ENCODE measurements at places on chromosomes 7 and 10. TPM values are rescaled to one million over a fixed set of nuclear protein-coding genes. Genes with fewer than 3 reads are reported as not detected.

DNA sequence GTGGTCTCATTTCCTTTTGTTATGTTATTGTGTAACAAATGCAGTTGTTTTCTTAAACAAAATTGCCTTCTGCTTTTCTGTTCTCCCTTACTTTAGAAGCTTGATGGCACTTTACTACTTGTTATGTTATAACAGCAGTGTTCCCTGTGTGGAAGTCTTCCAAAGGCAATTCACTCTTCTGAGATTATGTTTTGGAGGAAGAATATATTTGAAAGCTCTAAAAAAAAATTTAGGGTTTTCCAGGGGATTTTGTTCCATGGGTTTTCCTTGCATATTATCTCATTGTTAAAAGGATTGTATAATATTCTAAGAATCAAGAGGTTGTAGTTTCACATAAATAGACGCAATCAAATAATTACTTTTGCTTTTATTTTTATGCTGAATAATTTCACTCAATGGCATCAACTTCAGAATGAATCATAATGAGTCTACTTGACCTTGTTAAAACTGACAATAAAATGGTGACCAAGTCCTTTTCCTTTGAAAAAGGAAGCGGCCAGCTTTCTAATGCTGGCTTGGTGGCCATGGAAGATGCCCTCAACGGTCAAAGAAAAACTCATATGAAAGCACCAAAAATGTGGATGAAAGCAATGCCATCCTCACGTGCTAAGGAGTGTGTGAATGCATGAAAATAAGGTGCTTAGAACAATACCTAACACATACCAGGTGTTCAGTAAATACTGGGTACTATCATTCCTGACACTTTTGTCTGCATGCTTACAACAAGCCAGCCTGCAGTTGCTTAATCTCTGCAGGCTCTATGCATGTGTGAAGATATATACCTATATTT lies 92.4 kb upstream of the KLF6 start:
- DNase-seq, result no peak

Gene SH2D4B
- not detected for total RNA-seq

DNA sequence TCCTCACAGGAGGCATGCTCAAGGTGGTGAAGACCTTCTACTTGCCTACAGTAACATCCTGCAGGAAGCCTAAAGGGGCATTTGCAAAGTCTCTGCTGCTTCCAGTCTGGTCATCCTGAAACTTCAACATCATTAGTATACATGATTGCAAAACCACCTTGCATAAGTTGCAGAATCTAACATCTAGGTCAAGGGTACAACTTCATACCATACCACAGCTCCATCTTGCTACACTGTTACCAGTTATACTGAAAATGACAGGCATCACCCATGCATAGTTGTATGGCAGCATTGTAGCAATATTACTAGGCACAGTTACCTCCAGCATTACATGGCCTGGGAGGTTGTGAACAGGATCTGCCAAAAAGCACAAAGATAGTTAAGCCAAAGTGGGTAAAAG lies 13.7 kb upstream of the MACROH2A2 start:
- no peak for DNase-seq

GRCh38 chr7:50369143-50370026 lies 64.9 kb downstream of the IKZF1 start:
- no peak for DNase-seq

DNA sequence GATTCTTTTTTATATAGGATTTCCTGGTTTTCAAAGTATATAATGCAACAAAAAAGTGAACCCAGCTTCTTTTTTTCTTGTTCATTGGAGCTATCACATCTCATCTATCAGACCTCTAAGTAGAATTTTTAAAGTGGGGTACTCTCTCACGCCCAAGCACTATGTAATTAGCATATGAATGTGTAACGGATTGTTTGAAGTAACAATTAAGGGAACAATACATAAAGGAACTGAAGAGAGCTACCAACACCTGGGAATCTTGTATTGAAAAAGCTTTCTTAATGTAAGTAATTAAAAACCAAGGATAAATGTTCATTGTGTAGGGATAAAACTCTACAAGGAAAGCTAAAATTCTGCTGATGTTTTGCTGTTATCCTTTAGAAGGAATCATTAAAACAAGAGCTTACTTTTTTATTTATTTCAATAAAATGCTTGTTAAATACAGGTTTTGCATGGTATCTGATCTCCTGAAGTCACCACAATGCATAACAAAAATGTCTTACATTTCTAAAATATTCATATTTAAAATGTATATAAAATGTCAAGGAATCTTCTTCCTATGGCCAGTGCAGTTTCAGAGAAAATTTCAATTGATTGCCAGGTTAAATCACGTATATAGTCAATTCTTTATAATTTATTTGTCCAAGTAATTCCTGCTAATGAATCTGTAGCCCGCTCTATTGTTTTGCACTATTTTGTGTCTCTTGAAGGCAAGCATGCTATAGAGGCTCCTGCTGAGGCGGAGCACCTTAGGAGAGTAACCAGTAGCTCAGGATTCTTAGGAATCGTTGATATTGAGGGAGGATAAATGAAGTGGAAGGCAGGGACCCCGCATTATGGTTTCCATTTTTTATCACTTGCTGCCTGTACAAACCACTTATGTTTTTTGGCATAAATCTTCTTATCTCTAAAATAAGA lies 51.6 kb downstream of the PTPRZ1 start:
- no peak for DNase-seq

- DNase-seq, result peak; percentile 87
Observed at GRCh38 chr7:81469869-81470723, 299.8 kb downstream of the HGF start.

GRCh38 chr7:13801669-13802068 lies 187.8 kb downstream of the ETV1 start:
- no peak for DNase-seq

Gene DHX32
- total RNA-seq, result 29.2 TPM

GRCh38 chr10:4868357-4868657 lies 42.3 kb downstream of the AKR1E2 start:
- DNase-seq, result no peak

Gene C7orf33
- total RNA-seq, result not detected

All from tongue (tissue), 3 donors.